ENCODE measurements at places on chromosomes 4 and X.

GRCh38 chr4:44804301-44804700 lies 77.9 kb upstream of the GNPDA2 start:
- no peak for DNase-seq

GRCh38 chr4:104973708-104974107 lies 173.0 kb upstream of the TET2 start:
- DNase-seq: no peak

DNA sequence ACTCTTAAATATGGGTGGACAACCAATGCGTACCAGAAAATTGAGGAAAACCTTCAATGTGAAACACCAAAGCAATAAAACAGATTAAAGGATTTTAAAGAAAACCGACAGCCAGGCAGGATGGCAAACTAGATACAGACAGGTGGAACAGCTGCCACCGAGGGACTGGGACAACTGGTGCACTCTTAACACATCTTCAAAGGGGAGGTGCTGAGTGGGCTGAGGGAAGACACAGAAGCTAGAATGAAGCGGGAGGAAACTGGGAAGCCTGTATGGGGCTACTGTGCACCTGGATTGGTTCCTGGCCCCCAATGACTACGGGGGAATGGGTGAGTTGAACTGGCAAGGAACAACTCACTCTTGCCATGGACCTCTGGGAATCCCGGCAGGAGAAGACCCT lies 20.7 kb downstream of the ZNF280C start:
- DNase-seq: no peak

GRCh38 chr4:173371292-173372192 lies 788 bp downstream of the SAP30 start:
- peak; percentile 65 for DNase-seq

DNA sequence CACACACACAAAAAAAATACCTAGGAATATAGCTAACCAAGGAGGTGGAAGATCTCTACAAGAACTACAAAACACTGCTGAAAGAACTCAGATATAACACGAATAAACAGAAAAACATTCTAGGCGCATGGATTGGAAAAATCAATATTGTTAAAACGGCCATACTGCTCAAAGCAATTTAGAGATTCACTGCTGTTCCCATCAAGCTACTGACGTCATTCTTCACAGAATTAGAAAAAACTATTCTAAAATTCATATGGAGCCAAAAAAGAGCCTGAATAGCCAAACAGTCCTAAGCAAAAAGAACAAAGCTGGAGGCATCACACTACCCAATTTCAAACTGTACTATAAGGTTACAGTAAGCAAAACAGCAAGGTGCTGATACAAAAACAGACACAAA lies 390.2 kb downstream of the IDS start:
- DNase-seq: no peak

GRCh38 chr4:134470544-134470943 lies 269.0 kb upstream of the PABPC4L start:
- DNase-seq: no peak

GRCh38 chrX:11242704-11243103 lies 50.5 kb upstream of the AMELX start:
- no peak for DNase-seq

- no peak for DNase-seq
These were observed 442.1 kb downstream of the CENPC start for GRCh38 chr4:67103001-67103747.

DNA sequence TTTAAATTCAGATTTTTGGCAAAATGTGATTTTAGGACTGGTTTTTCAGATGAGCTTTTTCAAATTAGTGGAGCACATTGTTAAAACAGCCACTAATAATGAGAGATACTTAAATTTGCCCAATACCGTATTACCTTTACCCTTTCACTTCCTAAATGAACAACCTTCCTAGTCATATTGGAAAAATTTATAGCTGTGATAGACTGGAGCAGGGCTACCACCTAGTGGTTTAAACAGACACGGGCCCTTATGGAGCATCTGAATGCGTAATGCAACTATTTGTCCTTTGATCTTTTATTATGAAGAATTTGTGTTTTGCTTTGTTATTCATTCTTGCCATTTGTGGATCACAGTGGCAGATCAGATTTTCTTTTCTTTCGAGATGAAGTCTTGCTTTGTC lies 72.7 kb downstream of the KDM6A start:
- peak; percentile 24 for DNase-seq

DNA sequence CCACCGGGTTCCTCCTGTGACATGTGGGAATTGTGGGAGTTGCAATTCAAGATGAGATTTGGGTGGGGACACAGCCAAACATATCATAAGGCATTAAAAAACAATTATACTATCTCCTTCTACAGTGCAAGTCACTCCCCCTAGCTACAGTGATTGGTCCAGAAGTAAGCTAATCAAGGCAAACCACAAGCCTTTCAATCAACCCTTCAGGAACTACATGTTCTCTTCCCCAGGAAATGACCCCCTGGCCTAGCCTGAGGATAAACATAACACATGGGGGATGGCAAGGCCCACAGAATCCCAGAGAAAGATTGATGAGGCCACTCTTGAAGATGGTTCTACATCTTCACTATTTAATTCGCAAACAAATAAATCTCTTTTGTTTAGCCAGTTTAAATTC lies 25.2 kb upstream of the FAM241A start:
- no peak for DNase-seq

- no peak for DNase-seq
These were observed 59.0 kb downstream of the ING2 start for GRCh38 chr4:183563874-183564273.

DNA sequence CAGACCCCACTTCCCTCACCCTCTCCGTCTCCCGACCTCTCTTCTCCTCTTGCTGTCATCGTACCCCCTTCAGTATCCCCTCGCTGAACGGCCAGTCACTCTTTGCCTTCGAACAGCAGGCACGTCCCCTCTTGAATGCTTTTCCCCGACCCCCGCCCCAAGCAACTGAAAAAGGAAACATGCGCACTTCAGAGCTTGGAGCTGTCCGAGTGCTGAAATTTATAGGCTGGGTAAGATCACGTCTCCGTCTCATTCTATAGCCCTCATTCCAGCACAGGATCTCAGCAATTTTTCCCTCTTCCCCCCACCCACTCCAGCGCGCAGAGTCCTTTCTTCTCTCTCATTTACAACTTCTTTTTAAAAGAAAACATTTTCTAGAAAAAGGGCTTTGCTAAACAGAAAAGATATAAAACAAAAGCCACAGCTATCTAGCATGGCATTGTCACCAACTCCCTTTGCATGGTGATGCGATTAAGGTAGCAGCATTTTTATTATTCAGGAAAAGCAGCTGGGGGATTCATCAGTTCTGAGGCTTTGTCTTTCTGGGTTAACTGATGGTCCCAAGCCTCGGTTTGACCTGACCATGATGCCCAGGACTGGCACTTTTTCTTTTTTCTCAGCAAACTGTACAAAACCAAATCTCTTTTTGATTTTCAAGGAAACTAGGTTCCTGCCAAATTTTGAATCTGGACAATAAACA lies at the start of gene GLRA2:
Gene GLRA2 (plus strand): TSS at position 247 of the 700 bp plus-strand sequence. CDS start 522 bp downstream, outside the sequence.
- DNase-seq: no peak

- no peak for DNase-seq
These were observed 23.3 kb downstream of the ADGRL3 start for GRCh38 chr4:61223385-61223784.

GRCh38 chr4:88223516-88223915 lies 60.8 kb downstream of the PPM1K start:
- no peak for DNase-seq

- no peak for DNase-seq
These were observed 3.0 kb downstream of the IL21 start for GRCh38 chr4:122617597-122618593.

DNA sequence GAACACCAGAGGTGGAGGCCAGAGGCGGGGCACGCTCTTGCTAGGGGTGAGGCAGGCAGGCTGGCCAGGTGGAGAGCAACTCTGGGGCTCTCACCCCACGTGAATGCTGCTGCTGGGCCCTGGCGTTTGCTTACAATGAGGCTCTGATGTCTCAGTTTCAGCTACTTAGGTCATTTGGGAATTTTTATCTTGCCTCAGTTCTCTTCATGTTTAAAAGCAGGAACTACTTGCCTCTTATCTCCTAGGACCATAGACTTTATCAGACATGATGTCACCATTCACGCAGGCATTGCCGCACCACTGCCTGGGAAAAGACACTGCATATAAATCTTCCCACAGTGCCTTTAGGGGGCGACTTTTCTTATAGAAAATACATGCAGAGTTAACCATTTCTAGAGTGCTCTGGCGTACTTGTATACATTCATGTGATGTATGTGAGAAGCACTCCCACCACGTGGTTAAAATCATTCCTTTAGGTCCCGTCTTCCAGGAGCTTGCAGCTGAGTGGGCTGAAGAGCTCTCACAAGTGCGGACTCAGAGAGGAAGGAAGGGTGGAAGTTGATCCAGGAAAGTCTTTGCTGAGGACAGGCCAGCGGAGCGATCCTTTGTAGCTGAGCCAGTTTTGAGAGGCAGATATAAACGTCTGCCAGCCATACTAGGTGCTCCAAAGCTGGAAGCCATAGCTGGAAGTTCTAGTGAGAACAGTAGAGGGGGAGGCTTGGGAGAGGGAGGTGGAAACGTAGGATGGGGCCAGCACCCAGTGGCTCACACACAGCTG lies 84.3 kb upstream of the CLDN34 start:
- DNase-seq: peak; percentile 3

DNA sequence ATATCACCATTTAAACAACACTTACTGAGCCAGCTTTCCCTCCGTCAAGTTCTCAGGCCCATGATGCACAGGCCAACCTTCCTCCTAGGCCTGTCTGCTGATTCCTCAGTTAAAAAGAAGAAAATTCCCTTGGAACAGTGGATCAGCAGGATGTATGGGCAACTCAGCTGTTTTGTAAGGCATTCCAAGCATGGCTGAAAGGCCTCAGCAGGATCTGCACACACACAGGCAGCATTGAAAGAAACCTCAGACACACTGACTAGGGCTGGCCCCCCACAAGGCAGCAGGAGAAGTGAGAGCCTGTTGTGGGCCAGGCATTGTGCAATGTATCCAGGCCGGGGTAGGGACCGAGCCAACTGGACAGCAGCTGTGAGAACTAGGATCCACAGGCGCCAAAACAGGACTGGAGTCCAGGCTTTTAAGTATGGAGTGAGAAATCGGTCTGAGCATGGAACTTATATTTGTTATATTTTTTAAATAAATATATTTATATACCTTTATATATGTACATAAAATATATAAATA lies 171.4 kb downstream of the NWD2 start:
- no peak for DNase-seq

DNA sequence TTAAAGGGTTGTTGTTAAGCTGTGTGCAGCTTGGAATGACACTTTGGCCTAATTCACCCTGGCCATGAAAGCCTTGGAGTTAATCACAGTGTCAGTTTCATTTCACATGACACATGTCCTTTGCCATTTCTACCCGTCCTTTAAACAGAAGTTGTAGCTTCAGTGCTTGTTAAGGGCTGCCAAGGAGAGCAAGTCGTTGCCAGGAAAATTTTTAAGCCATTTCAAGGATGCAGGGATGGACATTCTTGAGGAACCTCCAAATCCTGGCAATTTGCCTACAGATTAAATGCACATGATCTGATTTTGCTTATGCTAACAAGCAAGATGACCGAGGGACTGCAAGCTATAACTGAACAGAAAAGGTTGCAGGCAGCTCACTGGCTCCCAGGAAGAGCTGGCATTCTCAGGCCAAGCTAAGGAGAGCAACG lies 40.5 kb downstream of the SETD7 start:
- no peak for DNase-seq

- DNase-seq: no peak
These were observed 40.8 kb downstream of the RHOXF2B start for GRCh38 chrX:120036704-120037103.

DNA sequence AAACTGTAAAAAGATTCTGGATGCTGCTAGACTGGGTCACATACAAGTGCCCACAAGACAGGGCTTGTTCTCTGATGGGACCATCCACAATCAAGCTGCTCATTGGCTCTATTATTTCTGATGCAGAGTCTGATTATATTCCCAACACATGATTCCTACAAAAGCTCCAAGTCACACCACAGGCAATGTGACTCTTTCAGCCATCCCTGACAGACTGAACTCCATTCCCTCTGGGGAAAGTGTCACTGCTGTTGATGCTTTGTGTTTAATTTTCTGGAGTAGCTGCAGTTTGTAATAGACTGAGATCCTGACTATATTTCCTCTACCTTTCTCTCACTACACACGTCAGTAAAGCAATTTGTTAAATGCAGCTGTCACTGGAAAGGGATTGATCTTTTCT lies 55.4 kb upstream of the BCLAF3 start:
- no peak for DNase-seq

- DNase-seq: no peak
These were observed 150.8 kb downstream of the FRAS1 start for GRCh38 chr4:78207951-78208350.

- no peak for DNase-seq
These were observed 766.0 kb downstream of the TRIML1 start for GRCh38 chr4:188905248-188905647.

- no peak for DNase-seq
These were observed 23.8 kb upstream of the PLK4 start for GRCh38 chr4:127856813-127857447.

GRCh38 chrX:110146521-110146920 lies 143.6 kb downstream of the TMEM164 start:
- peak; percentile 72 for DNase-seq

DNA sequence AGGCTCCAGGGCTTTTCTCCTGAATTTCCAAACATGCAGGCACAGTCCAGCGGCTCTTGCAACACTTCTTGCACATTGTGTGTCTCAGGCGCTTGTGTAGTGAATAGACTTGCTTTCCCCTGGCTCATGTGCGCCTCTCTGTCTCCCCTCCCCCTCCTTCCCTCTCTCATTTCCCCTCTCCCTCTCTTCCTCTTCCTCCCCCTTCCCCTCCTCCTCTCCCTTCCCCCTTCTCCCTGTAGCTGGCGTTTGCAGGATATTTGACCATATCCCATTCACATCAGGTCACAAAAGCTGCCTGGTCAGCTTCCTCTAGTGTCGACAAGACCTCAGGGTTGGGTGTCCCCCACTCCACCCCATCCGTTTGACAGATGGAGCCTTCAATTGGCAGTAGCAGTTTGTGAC lies 2.4 kb downstream of the CHST7 start:
- no peak for DNase-seq

DNA sequence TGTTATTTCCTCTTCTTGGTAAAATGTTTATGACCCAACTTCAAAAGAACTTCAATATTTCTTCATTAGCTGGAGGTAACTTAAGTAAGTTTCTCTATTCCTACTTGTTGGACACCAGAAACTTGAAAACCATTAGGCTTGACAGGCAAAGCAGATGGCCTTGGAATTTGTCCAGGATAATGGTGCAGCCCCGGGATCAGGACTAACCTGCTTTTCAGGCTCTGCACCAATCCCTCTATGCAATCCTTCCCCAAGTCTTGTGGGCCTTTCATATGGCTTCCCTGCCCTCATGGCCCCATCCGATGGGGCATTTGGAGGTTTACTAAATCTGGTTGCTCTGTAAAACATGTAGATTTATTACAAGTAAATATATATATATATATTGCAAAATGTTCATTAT lies 68.5 kb downstream of the SPINK2 start:
- DNase-seq: no peak

- DNase-seq: no peak
These were observed 303.8 kb upstream of the TENM3 start for GRCh38 chr4:181939199-181939945.

All from hematopoietic multipotent progenitor cell treated with erythropoietin and hydrocortisone succinate and interleukin-3 and kit ligand, for 15 days (in vitro differentiated cells).